ENCODE measurements at places on chromosomes 1 and 21.

DNA sequence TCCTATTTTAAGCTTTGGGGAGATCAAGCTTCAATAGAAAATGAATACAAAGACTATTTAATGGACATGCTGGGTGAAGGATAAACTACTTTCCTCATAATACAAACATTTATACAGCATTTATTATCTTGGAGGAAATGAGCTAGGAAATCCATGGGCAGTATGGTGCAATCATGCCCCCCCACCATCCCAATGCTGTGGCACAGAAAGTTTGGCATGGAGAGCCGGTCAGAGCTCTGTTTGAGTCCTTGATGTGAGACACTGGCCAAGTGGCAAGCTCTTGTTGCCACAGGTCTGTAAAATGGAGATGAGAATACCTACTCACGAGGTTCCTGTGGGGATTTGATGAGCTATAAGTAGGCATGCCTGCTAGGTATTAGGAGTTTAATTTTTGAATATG, 120.6 kb downstream of the MAB21L3 start:
- DNase-seq = no peak

GRCh38 chr21:34968414-34969333, 80.4 kb downstream of the RUNX1 start:
- no peak for DNase-seq

GRCh38 chr1:219710529-219711194, 97.8 kb upstream of the ZC3H11B start:
- no peak for DNase-seq

DNA sequence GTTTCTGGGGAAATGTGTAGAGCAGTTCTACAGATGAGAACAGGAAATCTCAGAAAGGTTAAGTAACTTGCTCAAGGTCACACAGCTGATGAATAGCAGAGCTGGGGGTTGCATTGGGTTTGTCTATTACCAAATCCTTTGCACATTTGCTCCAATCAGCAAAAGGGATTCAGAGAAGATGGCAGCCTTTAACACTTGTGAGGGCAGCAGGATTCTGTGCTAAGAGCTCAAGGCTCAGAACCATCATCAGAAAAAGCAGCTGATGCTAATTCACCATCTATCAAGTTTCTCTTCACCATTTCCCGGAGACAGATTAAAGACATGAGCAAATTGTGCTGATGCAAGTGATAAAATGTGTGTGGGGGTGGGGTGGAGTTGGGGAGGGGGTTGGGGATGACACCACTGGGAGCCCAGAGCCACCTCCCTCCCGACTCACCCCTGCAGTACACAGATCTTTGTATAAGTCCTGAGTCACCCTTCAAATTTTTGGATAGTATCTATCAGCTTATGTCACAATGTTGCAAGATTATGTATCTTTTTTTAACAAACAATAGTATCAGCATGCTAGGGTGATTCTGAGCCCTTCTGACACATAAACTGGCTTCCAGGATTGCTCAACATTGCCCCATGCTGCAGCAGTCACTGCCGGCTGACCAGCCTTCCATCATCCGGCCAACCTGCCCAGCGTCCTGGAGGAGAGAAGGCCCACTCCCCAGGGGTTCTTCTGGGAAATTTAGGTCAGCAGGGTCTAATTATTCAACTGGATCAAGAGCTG, 2.8 kb upstream of the SPSB1 start:
- DNase-seq = no peak

DNA sequence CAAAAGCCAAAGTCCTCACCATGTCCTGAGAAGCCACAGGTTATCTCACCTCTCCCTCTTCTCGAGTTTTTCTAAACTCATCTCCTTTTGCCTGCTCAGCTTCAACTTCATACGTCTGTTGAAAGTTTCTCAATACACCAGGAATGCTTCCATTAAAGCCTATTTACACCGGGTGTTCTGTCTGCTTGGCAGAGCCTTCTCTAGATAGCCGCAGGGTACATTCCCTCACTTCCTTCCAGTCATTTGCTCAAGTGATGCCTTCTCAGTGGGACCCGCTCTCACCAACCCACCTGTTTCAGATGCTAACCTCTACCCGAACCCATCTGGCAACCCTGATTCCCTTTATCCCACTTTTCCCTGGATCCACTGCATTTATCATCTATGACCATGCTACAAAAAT, 257.0 kb upstream of the ADGRL2 start:
- DNase-seq = no peak

GRCh38 chr1:10900691-10901090, 104.2 kb upstream of the CASZ1 start:
- no peak for DNase-seq

DNA sequence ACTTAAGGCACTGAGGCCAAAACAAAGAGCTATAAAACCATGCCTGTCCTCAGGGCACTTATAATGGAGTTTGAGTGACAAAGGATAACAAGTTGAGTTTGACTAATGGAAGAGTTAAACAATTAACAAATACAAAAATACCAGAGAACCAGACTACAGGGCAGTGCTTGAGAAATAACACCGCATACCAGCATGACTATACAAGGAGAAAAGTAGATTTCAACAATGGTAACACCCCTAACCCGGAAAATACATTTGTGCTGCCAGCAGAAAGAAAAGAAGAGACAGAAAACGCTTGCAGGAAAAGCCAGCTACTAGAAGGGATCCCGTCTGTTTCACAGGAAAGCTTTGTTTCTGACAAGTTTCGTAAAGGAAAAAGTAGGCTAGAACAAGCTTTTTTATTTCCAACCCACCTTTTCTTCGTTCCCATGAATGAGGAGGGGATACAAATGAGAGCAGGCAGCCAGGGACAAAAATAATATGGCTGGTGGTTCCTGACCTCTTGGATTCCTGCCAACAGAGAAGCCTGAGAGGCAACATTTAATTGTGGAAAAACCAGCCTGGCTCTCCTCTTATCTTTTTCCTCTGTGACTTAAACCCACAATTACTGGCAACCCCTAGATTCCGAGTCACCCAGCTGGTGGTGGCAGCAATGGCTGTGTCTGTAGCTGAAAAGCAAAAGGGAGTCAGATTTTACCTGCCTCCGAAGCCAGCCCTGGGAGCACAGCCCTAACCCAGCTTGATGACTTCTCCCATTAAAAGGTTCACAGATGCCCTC, 56.5 kb downstream of the WLS start:
- peak; percentile 81 for DNase-seq

DNA sequence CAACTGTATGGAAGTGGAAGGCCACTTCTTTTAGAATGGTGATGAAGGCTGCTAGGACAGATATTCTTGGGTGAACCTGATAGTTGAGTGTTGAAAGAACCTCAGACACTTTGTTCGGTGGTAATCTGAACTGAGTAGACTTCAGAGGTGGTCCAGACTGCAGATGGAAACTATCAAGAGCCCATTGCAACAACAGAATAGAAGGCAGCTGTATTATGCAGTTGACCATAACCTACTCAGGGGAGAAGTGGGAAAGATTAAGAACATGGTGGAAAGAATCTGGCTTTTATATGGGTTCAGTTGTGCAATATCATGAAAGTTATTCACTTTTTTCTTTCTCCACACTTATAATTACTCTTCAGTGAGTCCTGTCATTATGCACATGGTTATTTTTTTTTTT, 194.0 kb downstream of the KCNK2 start:
- DNase-seq = no peak

- DNase-seq = peak; percentile 95
Observed at GRCh38 chr1:174954073-174954460, 45.7 kb upstream of the CACYBP start.

DNA sequence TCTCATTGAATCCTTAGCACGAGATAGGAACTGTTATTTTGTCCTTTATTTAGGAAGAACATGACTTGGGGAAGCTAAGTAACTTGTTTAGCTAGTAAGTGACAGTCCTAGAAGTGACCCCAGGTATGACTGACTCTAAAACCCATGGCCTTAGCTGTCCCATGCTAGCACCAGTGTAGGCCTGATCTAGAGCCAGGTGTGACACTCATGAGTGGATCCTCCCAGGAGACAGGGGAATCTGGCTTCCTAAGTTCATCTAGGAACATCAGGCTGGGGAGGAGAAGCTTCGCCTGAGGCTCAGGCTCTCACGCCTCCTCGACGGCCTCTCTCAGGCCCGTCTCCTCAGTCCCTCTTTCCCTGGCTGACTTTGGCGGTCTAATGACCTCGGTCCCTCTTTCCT, 31.2 kb downstream of the CD48 start:
- no peak for DNase-seq

DNA sequence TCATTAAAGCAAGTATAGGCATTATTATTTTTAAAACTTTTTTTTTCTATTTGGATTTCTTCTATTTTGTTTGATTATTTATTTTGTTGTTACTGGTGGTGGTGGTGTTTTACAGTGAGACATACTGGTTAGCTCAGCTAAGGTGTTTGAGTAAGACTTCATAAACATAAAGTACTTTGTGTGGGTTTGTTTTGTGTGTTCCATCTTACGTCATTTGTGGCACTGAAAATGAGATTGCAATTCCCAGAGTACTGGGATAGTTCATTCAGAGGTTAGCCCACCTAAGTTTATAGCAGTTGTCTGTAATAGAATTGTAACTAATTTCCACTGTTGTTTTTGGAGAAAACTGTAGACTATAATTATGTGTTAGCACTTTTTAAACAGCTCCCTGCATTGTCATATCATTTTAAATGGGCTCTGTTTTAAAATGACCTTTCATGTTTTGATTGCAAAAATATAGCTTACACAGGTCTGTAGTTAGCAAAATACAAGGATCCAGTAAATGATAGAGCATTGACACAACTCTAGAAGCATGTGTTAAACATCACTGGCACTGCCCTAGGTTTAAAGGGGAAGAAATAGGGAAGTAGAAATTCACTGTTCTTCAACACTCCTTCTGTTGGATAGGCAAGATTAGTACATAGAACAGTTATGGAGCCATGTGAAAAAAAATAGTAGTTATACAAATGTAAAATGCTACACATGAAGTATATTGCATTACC, 171.7 kb downstream of the NFIA start:
- DNase-seq = peak; percentile 4

DNA sequence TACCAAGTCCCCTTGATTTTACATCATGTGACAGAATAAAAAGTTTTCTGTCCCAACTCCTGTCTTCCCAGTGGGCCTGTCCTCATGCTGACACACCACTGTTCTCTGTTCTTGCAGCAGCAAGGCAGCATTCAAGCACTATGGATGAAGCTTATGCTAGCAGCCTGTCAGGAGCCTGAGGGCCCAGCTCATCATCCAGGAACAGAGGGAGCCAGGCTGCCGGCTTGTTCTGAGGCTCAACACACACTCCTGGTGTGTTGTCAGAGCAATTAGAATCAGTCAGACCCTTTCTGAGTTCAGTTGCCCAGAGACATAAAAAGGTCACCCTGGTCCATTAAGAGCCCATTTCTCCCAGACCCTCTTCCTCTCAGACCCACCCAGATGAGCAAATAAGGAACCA, 282.9 kb downstream of the SEC16B start:
- DNase-seq = no peak

GRCh38 chr1:87151500-87152421, 176.9 kb upstream of the LMO4 start:
- DNase-seq = no peak

GRCh38 chr1:51072043-51072439, 30.0 kb upstream of the C1orf185 start:
- no peak for DNase-seq

GRCh38 chr21:40699366-40699765, 147.6 kb downstream of the DSCAM start:
- DNase-seq = no peak

DNA sequence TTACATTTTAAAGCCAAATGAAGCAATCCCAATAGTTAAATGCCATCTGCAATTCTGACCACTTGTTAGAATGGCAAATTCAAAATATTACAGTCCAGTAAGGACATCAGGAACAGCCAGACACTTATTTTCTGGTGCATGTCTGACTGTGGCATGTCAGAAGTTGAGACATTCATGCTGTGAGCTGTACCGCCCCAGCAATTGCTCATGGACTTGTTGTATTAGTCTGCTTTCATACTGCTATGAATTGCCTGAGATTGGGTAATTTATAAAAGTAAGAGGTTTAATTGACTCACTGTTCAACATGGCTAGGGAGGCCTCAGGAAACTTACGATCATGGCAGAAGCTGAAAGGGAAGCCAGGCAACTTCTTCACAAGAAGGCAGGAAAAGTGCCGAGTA, 19.1 kb downstream of the DDAH1 start:
- DNase-seq = no peak

- peak; percentile 38 for DNase-seq
Observed at GRCh38 chr1:214658785-214659184, 55.8 kb downstream of the CENPF start.

DNA sequence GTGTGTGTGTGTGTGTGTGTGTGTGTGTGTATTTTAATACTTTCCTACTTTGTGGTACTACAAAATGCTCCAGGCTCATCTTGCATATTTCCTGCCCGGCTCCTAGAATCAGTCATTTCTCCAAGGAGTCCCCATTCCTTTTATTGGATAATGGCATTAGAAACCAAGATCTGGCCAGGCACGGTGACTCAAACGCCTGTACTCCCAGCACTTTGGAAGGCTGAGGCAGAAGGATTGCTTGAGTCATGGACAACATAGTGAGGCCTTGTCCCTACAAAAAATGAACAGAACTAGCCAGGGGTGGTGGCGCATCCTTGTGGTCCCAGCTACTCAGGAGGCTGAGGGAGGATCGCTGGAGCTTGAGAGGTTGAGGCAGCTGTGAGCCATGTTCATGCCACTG, 20.3 kb downstream of the EPB41 start:
- no peak for DNase-seq

- DNase-seq = no peak
Observed at GRCh38 chr21:29277442-29277841, 21.3 kb upstream of the BACH1 start.

DNA sequence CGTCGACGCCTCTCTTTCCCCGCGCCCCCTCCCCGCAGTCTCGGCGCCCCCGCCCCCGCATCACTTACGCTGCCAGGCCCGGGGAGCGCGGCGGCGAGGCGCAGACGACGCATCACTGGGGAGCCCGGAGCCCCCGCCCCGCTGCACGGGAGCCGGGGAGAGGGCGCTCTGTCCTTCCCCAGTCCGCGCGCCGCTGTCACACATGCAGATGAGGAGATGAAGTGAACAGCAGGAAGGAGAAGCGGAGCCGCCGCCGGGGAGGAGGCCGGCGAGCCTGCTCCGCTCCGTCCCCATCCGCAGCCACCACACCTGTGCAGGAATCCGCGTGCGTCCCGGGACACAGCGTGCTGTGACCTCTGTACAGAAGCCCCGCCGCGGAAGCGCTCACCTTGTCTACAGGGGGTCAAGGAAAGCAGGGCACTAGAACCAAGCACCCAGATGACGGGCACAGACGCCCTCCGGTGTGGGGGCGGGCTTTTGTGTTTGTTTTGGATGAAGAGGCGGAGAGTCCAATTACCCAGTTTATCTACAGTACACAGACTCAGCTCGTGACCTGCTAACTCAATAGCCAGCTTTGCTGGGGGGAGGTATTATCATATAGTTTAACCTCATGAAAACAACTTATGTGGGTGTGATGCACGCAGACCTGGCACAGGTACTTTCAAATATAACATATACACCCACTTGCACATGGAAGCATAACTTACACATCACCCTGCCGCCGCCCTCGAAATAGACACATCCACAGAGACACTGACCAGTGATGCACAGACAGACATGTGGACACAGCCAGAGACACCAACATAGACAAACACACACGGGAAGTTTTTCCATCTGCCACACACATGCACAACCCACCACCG, 12.4 kb downstream of the KLHDC8A start:
- peak; percentile 63 for DNase-seq
